ENCODE measurements at places on chromosomes 2 and 18.
A peak's percentile ranks its signal among the peaks of the same experiment; 100 is the strongest.

DNA sequence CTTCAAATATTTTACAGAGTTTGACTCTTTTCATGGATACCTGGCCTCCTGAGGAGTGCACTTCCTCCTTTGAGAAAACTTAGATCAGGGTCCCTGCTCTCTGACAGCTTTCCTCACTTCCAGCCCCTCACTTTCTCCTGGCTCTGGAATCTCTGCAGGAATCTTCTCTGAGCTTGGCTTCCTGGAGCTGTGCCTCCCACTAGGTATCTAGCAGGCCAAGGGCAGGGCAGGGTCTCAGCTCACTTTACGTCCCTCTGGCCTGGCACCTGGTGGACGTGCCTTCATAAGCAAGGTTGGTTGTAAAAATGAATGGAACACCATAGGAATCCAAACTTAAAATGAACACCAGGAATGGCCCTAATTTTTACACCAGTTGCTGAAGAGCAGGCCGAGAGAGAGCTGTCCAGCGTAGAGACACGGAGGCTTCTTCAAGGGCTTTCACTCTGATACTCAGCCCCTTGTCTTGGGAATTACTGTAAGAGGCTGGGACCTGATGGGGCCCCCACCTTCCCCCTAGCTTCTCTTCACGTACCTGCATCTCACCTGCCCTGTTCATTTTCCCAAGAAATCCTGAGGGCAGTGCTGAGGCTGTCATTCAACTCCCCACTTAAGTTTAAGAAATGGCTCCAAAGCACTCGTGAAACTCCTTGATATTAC, 426.9 kb upstream of the ID2 start:
- no peak for DNase-seq

DNA sequence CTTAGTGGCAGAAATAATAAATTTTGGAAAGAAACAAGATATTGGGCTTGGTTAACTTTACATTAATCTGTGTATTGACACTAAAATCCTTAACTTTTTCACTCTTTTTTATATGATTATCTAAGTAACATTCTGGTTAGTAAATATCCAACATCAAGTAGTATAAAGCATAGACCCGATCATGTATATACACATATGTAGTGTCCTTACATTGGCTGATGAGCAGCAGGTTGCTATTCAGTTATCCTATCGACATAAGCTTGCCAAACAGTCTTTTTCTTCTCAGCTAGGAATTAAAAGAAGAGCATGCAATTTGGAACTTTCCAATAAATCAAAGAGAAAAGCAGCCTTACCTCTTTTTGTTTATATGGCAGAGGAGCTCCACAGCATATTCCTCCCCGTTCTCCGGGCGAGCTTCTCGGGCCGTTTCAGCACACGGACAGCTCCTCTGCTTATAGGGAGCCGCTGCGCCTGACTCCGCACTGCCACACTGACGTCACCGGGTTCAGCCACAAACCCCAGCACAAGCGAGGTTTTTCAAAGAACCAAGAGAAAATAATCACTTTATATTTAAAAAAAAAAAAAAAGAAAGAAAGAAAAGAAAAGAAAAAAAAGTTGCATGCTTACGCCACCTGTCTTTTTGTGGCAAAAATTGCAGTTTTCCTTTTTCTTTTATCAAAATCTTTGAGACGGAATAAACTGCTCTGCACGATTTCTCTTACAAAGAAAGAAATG, at the start of gene SCG2:
Gene SCG2 (minus strand): TSS at position 430 of the 735 bp plus-strand sequence. CDS start 3,079 bp downstream, outside the sequence.
- DNase-seq: peak; percentile 60

- DNase-seq: no peak
Observed at GRCh38 chr18:58476516-58477256, 152.2 kb downstream of the ALPK2 start.

GRCh38 chr2:23512778-23513177, 127.8 kb downstream of the KLHL29 start:
- DNase-seq: no peak

DNA sequence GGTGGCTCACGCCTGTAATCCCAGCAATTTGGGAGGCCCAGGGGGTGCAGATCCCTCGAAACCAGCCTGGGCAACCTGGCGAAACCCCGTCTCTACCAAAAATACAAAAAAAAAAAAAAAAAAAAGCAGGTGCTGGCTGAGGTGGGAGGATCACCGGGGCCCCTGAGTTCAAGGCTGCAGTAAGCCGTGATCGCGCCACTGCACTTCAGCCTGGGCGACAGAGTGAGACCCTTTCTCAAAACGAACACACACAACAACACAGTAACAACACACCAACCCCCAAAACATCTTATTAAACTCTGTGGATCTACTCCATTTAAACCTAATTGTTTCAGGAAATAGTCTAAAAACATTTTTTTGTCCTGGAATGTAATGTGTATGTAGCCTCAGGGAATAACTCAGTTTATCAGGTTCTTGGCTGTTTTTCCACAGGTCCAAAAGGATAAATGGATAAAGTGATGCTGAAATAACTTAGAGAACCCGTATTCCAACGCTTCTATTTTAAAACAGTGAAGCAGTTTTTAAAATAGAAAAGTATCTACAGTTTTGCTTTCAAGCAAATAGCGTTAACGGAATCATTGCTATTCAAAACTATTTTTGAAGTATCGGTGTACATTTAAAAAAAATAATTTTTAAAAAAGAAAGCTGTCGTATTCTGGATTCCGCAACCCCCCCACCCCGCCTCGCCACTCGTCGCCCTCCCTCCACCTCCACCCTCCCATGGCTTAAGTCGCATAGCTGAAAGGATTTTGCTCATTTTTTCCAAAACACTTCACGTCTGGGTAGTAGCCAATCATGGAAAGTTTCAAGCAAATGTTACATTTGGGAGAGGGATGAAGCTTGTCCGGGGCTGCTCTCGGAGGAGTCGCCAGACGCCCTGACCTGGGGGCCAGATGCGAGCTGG, 895 bp upstream of the GLS start:
- no peak for DNase-seq

DNA sequence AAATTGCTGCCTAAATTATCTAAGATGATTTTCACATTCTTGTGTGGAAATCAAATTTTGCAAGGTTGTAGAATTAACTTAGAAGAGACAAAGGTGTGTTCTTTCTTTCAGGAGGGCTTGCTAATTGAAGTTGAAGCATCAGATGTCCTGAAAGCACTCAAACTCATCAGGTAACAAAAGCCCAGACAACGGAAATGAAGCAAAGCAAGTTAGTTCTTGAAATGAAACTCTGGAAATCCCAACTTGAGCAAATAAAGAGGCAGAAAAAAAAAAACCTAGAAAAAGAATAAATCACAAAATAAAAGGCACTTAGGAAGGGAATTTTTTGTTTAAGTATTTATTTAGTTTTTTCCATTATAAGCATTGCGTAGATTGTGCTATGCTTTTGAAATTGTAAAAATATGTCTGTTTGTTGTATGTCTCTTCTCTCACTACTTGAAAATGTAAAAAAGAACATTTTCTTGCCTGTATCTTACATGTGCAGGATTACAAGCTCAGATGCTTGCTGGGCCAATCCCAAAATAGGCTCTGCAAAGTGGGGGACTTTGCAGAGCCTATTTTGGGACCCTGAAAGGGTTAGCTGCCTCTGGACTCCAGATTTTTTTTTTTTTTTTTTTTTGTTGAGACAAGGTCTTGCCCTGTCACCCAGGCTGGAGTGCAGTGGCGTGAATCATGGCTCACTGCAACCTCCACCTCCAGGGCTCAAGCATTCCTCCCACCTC, 46.7 kb downstream of the FAM161A start:
- DNase-seq: no peak

- DNase-seq: peak; percentile 25
Observed at GRCh38 chr2:105893011-105893995, 148.6 kb downstream of the NCK2 start.

DNA sequence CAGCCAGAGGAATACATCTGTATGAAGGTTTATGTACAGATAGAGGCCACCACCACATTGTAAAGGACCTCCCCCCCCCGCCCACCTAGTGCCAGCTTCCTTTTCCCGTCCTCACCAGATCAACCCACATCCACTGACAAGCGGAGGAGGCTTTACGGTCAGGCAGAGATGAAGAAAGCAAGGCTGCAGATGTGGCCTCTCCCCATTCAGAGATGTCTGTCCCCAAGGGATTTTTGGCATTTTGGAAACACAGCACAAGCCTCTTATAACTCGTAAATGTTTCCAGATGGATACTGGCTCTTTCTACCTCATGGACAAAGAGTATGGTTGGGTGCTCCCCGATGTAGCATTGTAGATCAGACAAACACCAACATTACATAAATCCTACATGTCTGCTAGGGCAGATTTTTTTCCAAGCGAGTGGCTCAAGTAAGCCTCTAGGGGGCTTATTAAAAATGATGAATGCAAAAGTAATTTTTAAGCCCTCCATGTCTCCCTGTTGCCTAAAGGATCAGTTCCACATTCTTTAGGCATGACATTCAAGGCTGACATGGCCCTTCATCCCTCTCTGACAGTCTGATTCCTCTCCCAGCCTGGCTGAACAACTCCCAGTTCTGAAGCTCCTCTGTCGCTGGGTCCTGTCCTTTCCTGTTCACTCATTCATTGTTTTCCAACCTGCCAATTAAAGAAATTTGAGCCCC, 11.7 kb downstream of the VIT start:
- DNase-seq: peak; percentile 40

DNA sequence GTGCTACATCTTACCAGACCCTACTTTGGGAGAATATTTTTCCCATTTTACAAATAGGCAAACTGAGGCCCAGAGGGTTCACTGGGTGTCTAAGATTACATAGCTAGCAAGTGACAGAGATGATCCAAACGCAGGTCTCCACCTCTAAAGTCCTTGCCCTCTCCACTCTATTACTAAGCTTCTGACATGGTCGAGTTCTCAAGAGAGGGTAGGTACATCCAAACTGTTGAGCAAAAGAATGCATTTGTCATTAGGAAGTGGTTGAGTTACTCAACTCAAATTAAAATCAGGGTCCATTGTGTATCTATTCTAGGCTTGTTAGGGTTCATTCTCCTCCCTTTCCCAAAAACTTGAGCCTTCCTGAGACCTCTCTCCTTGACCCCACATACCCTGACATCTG, 680.6 kb upstream of the FANCL start:
- no peak for DNase-seq

GRCh38 chr2:25076749-25077148, 34.9 kb downstream of the EFR3B start:
- no peak for DNase-seq

DNA sequence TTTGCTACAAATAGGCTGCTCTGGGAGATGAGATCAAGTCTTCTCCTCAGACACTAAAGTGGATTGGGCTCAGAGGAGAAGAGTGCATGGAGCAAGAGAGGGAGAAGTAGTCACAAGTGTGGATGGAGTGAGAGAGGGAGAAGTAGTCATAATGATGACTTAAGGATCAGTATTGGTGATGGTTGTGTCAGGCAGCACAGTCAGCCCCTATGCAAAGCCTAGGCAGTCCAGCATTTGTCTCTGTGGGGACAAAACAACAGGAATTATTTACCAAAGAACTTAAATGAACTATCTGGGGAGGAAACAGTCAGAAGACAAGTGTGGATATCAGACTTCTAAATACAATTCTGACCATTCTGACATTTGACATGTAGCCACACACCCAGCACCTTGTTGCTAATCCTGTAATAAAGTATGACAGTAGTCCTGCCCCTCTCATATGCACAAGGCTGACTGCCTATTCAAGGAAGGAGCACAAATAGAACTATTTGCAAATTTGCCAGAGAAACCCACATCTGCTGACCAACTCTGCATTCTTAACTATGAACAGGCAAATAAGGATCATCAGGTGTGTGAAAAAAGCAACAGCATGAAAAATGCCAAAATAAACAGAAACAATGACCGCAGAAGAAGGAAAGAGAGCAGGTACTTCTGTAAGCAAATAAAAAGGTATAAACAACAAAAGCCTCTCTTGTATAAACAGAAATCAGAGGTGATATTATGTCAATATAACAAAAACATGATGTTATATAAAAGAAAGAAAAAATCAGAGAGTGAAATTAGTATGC, 1597.9 kb upstream of the ACVR2A start:
- DNase-seq: no peak

GRCh38 chr2:176879426-176879995, 333.1 kb upstream of the HNRNPA3 start:
- DNase-seq: no peak

DNA sequence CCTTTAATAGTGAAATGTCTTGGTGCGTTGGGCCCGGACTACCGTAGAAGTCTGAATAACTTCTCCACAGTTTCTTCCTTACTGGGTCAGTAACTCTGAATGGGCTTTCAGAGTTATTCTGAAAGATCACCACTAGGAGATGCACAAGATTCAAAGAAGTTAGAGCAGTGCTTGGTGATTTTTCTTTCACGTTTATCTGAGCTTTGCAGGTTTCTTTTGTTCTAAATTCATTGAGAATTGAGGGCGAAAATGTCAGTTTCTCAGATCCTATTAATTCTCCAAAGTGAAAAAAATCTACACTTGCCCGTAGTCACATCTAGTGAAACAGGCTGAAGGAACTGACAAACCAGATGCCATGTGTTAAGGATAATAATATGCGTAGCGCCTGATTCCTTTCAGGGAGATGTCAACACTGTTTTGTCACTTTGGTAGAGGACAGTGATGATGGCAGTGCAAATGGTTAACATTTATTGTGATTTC, 70.1 kb downstream of the QPCT start:
- peak; percentile 53 for DNase-seq

DNA sequence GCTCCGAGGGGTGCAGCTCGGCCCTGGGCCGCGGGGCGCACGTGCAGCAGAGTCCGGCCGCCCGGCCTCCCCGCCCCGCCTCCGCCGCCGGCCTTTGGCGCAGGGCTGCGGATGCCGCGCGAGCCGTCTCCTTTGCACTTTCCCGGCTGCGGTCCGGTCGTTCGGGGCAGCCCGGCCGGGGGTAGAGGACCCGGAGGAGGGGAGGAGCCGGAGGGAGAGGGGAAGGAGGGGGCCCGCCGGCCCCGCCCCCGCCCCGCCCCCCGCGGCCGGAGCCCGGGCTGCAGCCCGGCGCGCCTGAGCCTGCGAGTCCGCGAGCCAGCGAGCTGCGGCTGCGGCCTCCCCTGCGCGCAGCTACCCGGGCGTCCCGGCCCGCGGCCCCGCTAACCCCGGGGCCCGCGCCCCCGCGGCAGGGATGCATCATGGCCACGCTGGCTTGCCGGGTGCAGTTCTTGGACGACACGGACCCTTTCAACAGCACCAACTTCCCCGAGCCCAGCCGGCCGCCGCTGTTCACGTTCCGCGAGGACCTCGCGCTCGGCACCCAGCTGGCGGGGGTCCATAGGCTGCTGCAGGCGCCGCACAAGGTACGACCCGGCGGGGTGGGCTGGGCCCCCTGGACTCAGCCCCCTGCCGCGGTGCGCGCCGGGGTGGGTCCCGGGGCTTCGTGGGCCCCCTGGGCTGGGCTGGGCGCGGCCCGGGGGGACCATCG, at the start of gene FHOD3:
Gene FHOD3 (plus strand): TSS at position 297 of the 709 bp plus-strand sequence. CDS start 123 bp downstream, at position 420.
- no peak for DNase-seq

- no peak for DNase-seq
Observed at GRCh38 chr2:173034143-173034542, 41.5 kb upstream of the MAP3K20 start.

- DNase-seq: no peak
Observed at GRCh38 chr2:18265614-18266586, 294.6 kb downstream of the RDH14 start.

Measured in HFF-Myc (cell line).